ENCODE measurements at places on chromosomes 16 and 17. TPM values are rescaled to one million over a fixed set of nuclear protein-coding genes. Genes with fewer than 3 reads are reported as not detected.

The MYH11 gene
- total RNA-seq = 0.51 TPM

The CCDC40 gene
- total RNA-seq = 3.0 TPM

The GINS3 gene
- total RNA-seq = 5.9 TPM

The ASIC2 gene
- total RNA-seq = not detected

The NKD1 gene
- 3.5 TPM for total RNA-seq

- peaks cover 3% of the 10 kb centered on the region for H3K27me3 ChIP-seq
- no peak for DNase-seq
- H3K4me3 ChIP-seq = no peak overlapping the region
- H3K4me1 ChIP-seq = no peaks in the 10 kb centered on the region
Observed at GRCh38 chr17:70274255-70274654, 104.9 kb downstream of the KCNJ2 start.

DNA sequence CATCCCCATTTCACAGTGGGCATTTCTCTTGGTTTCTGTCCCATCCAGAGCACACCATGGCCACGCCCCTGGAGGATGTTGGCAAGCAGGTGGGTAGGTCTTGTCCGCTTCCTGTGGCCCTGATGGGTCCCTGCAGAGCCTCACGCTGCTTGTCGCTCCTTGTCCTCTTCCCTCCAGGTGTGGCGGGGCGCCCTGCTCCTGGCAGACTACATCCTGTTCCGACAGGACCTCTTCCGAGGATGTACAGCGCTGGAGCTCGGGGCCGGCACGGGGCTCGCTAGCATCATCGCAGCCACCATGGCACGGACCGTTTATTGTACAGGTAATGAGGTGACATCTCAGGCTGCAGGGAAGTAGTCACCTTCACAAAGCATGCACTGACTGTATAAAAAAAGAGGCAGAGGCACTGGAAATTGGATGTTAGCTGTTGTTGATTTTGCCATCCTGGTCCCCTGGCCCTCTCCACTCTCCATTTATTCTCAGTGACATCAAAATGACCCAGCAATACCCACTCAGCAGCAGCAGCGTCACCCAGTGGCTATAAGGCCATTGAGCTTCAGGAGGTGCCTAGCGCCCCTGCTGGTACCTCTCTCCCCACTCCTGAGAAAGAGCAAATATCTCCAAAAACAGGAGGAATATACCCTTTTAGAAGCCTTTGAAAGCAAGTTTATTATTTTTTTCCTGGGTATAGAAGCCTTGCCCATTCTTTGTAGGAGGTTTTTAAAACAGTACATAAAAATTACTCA lies 13.7 kb downstream of the METTL22 start:
- H3K27me3 ChIP-seq = no peaks in the 10 kb centered on the region
- peaks cover 47% of the 10 kb centered on the region for H3K36me3 ChIP-seq
- no peak overlapping the region for H3K27ac ChIP-seq
- no peak for DNase-seq
- H3K4me3 ChIP-seq = no peak overlapping the region
- no peaks in the 10 kb centered on the region for H3K4me1 ChIP-seq

- no peak for DNase-seq
- H3K27me3 ChIP-seq = no peaks in the 10 kb centered on the region
- H3K27ac ChIP-seq = no peak overlapping the region
Observed at GRCh38 chr16:85090181-85090580, 22.1 kb downstream of the CIBAR2 start.

DNA sequence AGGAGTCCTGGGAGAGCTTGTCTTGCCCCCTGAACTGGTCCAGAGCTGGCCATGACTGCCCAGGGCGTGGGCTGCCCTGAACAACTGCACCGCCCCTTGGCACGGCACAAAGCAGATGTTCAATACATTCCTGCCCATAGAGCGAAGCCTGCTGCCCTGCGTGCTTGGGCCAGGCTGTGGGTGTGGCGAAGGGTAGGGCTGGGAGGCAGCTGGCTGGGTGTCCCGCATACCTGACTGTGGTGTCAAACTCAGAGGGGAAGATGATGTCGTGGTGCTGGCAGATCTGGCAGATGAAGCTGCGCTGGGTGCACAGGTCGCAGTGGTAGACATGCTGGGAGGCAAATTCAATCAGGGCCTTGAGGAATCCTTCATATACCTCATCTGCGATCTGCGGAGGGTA lies 124.2 kb upstream of the SMURF2 start:
- H3K4me3 ChIP-seq = no peak overlapping the region
- no peak overlapping the region for H3K27ac ChIP-seq
- H3K27me3 ChIP-seq = no peaks in the 10 kb centered on the region
- H3K4me1 ChIP-seq = peaks cover 2% of the 10 kb centered on the region

- peaks cover 2% of the 10 kb centered on the region for H3K4me1 ChIP-seq
- no peaks in the 10 kb centered on the region for H3K27me3 ChIP-seq
- no peak overlapping the region for H3K4me3 ChIP-seq
- DNase-seq = no peak
- H3K36me3 ChIP-seq = peaks cover 6% of the 10 kb centered on the region
Observed at GRCh38 chr17:31374094-31374447, 17.4 kb upstream of the RAB11FIP4 start.

DNA sequence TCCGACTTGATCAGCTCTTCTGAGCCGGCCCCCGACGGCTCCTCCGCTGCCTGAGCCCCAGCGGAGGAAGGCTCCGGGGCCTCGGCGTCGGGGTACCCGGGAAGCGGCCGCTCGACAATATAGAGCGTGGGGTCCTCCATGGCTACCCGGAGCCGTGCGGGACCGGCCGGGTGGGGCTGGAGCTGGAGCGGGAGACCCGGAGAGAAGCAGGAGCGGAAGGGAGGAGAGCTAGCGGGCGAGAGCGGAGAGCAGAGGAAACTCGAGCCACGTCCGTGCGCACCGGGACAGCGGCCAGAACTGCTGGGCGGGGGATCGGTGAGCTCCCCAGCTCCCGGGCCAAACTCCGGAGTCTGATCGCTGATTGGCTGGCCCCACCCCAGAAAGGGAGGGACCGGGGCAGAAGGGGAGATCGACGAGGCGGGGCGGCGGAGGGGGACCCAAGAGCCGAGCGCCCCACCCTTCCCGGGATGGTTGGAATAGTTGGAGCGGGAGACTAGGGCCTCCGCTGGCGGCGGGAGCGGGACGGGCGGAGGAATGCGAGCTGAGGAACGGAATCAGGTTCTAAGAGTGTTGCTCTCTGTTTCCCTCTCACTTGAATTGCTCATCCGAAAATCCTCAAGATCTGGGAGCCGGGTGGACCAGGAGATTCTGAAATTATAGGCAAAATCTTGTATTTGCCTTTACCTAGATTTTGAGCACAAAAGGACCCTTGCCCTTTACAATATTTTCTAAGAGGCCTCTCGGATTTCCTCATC lies at the start of gene CAVIN1:
Gene CAVIN1, minus strand, starts transcription at position 299 of the 755 bp plus-strand sequence. Its CDS starts 159 bp downstream, at position 140.
- no peaks in the 10 kb centered on the region for H3K27me3 ChIP-seq
- peak within 1 kb of the TSS; percentile 57 for H3K4me3 ChIP-seq
- DNase-seq = peak; percentile 72
- peak within 1 kb of the TSS; percentile 70 for H3K27ac ChIP-seq
- H3K4me1 ChIP-seq = peaks cover 11% of the 10 kb centered on the region
- H3K36me3 ChIP-seq = no peaks in the 10 kb centered on the region

DNA sequence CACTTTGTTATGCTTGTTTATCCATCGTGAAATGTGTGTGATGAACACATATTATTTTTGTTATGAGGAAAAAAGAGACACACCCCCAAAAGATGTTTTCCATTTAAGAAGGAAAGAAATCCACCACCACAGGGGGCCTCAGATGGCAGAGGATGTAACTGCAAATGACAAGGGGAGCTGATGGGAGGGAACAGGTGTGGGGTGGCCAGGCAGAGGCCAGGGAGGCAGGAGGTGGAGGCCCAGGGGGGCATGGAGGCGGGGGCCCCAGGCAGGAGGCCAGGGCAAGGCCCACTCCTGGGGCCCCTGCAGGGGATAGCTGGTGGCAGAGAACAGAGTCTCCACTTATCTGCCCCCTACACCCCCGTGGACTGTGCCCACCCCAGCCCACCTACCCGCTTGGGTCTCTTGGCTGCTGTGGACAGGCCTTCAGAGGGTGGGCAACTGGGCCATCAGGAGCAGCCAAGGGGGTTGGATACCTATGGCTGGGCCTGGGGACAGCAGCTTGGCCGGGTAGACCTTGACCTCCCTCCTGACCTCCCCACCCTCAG lies 28.0 kb downstream of the PPL start:
- H3K27me3 ChIP-seq = no peaks in the 10 kb centered on the region
- no peak overlapping the region for H3K27ac ChIP-seq
- no peaks in the 10 kb centered on the region for H3K36me3 ChIP-seq
- no peak overlapping the region for H3K4me3 ChIP-seq
- DNase-seq = no peak
- H3K4me1 ChIP-seq = peaks cover 42% of the 10 kb centered on the region

GRCh38 chr17:55830699-55831471 lies 80.0 kb downstream of the PCTP start:
- H3K4me3 ChIP-seq = no peak overlapping the region
- no peak for DNase-seq
- no peaks in the 10 kb centered on the region for H3K36me3 ChIP-seq
- no peaks in the 10 kb centered on the region for H3K27me3 ChIP-seq
